Stimulated activated CD8-positive, alpha-beta memory T cell treated with anti-CD3 and anti-CD28 coated beads, Interleukin-15, amount 100 ng/mL, for 4 hours (primary cell): ENCODE measurements at places on chromosomes 6 and 20.
A peak's percentile ranks its signal among the peaks of the same experiment; 100 is the strongest.

GRCh38 chr20:6699921-6700562 is 67.4 kb upstream of the BMP2 start:
- DNase-seq: no peak

- no peak for DNase-seq
Measured at GRCh38 chr6:31479151-31479932, 18.6 kb upstream of the MICB start.

DNA sequence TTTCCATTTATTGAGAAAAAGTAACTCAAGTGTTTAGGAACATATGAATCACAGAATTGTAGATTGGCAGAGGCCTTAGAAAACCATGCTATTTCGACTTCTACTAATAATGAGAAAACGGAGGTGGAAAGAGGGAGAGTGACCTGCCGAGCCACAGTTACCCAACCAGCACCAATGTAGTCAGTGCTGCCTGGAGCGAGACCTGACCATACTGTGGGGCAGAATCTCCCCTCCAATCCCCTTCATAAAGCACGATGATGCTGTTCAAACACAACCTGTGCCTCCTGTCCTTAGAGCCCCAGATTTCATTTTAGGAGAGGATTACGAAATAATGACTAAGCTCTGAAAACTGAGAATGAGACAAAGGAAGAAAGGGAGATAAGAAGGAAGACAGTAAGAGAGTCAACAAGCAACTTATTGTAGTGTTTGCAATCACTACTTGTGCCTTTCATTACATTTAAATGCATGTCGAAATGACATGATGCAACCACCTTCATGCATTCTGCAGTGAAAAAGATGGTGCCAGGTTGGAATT is 70.6 kb downstream of the ATXN1 start:
- DNase-seq: no peak

DNA sequence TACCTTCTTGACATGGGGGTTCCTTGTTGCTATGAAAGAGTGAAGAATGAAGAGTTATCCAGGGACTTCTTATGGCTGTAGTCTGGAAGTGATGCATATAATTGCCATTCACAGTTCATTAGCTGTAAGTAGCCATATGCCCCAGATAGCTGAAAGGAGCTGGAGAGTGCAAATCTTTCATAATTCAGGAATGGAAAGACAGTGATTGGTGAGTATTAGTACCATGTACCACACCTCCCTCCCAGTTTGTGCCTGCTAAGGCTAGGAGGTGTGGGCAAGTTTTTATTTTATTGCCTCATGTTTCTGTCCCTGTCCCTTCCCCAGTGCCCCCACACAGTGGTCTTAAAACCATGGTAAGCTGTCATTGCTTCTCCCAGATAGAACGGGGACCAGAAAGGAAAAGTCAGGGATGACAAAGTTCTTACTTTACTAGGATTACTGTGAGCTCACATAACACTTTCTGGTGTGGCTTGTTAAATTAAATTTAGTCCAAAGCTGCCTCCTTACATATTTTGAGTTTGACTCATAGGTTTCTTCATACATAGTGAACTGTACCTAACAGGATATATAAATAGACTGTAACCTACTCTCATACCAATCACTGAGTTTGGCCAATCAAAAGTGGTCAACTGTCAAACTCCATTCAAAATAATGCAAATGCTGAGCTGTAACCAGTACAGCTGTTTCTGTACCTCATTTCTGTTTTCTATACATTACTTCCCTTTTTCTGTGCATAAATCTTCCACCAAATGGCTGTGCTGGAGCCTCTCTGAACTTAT is 119.4 kb downstream of the RFPL4B start:
- no peak for DNase-seq

- peak; percentile 50 for DNase-seq
Measured at GRCh38 chr20:10034717-10035571, at the start of gene ANKEF1. ANKEF1 (plus strand) TSS chr20:10034987; CDS start chr20:10038302, 3,315 bp downstream.

DNA sequence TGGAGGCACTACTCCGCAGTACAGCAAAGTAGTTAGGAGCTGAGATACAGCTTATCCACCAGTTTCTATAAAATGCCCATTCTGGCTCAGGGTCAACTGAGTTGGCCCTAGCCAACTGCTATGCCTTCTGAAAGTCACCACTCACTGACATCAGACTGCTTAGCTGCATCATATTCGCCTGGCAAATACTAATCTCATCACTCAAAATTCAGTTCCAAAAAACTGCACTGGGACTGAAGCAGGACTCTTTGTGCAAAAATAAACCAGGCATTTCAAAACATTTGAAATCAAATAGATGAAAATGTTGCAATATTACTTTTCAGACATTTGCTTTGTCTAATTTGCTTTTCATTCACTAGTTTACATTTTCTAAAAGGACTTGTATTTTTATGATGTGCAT is 230.0 kb downstream of the ALDH8A1 start:
- DNase-seq: no peak

DNA sequence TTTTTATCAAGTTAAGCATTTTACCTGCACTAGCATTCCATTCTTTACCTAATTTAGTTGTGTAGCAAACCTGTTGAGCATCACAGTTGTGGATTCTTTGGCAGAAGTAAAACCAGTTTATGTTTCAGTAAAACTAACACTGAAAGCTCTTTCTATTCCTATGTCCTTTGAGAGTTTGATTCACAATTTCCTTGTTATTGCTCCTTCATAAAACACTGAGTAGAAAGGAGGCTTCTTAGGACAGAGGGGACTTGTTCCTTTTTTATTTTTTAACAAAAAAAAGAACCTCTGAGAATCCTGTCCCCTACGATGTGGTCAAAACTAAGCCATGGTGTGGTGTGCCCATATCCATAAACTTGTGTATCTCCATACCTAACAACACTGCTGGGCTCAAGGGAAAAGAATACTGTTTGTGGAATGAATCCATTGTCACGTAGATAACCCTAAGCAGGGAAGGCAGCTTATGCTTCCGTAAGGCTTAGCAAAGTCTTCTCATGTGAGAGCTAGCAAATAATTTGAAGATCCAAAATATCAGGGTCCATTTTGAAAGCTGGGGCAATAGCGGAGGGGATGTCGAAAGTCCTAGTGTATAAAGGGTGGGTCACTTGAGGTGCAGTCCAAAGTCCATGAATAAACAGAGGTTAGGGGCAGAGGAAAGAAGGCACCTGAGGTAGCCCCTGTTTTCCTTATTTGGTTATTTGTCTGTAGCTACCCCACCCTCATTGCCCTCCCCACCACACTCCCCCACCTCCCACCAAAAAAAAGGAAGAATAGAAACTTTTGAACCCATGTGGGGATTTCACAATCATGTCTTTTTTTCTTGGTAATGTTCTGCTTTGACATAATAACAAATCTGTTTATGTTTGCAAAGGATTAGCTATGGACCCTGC is 71.0 kb downstream of the PLAGL1 start:
- DNase-seq: no peak

GRCh38 chr6:33619166-33619840 is 1.8 kb upstream of the ITPR3 start:
- DNase-seq: no peak

DNA sequence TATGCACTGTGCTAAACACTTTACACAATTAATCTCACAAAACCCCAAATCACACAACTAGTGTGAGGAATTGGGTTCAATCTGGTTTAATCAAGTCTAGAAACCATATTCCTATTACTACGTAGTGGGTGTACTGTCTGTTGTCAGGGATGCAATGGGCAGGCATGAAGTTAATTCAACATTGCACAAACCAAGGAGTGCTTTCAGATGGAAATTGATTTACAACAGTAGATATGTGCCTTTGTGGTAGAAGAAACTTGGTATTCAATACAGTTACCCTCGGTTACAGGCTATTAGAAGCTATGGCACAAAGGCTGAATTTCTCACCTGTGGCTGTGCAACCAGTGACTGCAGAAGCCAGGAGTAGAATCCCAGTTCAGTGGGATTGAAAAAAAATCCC is 157.8 kb downstream of the CLIC5 start:
- no peak for DNase-seq

DNA sequence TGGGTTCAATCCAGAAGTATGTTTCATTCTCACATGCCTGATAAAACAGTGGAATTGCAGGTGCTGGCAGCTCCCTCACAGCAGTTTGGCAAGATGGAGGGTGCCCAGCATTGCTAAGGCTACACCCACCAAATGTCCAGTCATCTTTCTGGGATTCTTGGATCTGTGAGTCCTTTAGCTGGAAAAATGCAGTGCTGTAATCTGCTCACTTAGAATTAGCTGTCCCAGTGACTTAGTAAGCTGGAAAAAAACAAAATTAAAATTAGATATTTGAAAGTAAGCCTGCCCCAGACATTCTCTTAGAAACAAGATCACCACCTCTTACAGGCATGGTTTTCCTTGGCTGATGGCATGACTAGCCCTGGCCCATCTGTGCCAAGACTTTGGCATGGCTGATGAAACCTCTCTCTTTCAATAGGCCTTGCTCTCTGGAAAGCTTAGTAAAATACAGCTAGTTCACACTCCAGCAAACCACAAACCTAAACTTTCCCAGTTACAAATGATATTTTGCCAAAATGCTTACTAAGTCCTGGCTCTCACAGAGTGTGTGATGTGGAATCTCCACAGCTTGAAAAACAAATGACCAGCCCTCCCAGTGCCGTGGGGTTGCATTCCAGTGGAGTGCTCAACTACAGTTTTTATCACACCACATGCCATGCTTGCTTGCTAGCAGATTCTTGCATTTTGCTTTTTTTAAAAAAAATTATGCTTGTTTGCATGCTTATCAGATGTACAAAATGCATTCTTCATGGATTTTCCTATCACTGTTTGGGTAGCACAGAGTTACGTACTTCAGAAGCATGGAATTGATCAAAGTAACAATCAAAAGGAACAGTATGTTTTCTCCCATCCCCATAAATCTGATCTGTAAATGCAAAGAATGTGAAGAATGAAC is 261.5 kb downstream of the EYA4 start:
- DNase-seq: no peak

DNA sequence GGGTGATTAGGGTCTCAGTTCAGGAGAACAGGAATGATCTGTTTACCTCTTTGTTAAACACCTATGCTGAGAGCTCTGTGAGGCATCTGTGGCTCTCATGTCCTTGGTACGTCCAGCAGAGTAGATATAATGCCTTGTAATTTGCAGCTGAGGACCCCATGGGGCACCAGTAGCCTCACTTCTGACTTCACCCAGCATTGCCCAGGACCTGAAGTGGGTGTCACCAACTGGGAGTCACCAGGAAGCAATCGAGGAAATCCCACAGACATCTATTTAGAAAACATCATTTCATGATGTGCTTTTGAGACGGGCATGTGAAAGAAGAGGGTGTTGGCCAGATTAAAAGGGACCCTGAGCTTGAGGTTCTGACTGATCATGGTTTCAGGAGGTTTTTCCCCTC is 8.8 kb downstream of the EDN3 start:
- no peak for DNase-seq

DNA sequence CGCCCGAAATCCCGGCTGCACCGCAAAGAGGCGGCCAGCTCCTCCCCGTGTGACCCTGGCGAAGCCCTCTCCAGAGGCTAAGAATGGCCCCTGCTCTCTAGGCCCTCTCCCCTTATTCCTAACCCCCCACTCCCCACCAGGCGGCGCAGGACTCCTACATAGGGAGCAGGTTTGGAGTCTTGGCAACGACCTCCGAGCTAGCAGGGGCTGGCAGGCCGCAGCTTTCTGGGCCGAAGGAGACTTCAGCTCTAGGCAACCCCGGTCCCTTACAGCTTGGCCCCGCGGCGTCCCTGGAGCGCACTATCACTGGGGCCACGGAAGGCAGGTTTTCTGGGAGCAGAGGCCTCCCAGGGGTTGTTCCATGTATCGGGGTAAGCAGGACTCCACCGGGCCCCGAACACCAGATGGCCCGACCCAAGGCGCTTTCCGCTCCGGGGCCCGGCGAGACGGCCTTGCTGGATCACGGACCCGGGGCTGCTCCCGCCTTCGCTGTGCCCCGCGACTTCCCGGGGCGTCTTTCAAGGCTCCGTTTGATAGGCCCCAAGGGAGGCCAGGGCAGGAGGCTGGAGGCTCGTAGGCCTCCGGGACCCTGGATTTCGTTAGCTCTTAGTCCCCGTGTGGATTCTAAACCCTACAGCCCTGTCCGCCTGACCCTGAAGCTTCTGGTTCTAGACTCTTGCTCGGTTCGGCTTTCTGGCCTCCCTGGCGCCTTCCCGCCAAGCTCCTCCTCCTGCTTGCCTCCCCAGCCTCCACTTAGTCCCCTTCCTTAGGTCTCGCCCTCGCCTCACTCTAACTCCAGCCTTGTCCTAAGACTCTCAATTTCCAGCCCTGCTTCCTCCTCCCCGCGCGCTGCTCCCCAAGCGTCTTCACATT is 1.9 kb downstream of the SLC32A1 start:
- DNase-seq: no peak

- no peak for DNase-seq
Measured at GRCh38 chr6:17396256-17396655, 2.9 kb downstream of the CAP2 start.

DNA sequence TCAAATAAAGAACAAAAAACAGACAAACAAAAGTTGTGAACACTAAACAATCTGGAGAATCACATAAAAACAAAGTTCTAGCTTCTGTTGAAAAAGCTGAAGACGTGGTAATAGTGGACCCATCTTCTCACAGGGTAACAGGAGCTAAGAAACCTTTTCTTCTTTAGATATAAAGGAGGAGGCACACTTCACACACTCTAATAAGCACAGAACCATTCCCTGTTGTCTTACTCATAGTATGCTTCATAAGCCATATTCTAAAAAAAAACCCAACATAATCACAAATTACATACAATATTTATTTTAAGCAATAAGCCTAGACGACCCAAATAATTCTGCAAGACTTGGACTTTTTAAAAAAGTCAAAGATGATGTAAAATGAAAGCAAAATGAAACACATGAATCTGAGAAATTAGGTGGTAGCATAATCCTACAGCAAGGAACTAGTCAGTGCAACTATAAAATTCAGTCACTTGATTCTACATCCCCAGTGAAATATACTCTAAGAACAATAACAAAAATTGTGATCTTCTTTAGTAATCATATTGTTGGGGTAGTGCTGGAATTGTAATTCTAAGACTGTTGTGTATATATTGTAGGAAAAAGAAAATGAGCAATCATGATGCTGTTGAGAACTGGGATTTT is 15.6 kb downstream of the SRPK1 start:
- no peak for DNase-seq

DNA sequence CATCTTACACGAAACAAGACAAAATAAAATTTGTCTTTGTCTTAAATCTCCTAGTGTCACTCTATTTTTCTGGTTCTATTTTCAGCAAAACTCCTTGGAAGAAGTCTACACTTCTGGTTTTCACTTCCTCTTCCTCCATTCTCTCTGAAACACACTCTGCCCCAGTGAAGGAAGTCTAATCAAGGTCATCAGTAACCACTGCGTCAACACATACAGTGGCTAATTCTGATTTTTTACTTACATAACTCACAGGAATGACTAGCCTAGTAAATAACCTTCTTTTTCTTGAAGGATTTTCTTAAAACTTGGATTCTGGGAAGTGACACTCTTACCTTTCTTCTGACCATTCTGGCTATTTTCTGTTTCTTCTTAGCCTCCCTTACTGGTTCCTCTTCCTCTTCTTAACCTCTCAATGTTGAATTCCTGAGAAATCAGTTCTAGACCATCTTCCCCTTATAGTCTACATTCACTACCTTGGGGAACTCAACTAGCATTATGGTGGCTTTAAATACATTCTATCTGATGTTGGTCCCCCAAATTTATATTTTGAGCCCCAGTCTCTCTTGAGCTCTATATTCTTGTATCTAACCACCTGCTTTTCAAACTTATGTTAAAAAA is 37.5 kb downstream of the AIG1 start:
- DNase-seq: no peak
